ENCODE measurements at places on chromosomes 3 and 15. TPM values are rescaled to one million over a fixed set of nuclear protein-coding genes. Genes with fewer than 3 reads are reported as not detected.

DNA sequence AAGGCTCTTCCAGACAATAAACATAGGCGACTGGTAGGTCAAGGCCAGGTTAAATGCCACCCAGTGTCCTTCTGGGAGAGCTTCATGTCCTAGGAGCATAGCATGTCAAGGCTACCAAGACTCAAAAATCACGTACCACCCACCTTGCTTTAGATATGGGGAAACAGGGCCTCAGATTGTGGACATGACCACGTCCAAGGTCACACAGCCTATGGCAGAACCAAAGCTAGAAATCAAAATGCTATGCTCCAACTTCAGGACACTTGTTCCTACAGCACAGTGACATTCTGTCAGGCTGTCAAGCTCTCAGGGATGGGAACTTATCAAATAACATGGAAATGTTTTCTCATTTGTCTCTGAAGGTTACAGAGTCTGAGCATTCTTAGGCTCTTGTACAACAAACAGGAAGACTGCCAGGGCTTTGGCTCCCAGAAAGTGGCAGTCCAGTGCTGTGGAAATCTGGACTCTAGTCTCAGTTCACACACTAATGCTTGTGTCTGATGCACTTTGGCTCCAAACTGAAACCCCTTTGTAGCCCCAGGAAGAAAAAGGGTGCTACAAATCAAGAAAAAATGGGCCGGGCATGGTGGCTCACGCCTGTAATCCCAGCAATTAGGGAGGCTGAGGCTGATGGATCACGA lies 170.4 kb upstream of the LPP start:
- H3K36me3 ChIP-seq: no peaks in the 10 kb centered on the region
- DNase-seq: no peak
- H3K4me1 ChIP-seq: peaks cover 72% of the 10 kb centered on the region

GRCh38 chr3:36700537-36701248 lies 63.7 kb downstream of the DCLK3 start:
- DNase-seq: peak; percentile 54
- H3K27ac ChIP-seq: no peak overlapping the region
- H3K4me3 ChIP-seq: no peak overlapping the region
- no peaks in the 10 kb centered on the region for H3K27me3 ChIP-seq
- no peaks in the 10 kb centered on the region for H3K36me3 ChIP-seq
- no peaks in the 10 kb centered on the region for H3K4me1 ChIP-seq

DAPK2 gene
- total RNA-seq: 3.3 TPM

DNA sequence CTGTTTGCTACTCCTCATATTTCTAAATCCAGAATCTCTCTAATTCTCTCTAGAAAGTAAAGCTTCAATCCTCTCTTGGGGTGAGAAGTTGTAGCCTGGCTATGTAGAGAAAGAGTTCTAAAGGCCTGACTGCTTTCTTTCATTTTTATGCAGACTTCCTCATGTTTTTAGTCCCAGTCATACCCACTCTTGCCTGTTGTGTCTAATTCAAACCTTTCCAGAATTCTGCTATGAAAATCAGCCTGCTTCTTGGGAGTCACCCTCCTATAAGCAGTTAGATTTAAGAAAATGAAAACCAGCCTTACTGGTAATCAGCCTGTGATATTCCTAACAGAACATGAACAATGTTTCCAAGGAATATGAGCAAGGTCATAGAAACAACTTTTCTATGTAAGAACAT lies 14.8 kb upstream of the ZNF639 start:
- H3K27ac ChIP-seq: no peak overlapping the region
- no peak overlapping the region for H3K4me3 ChIP-seq
- no peaks in the 10 kb centered on the region for H3K36me3 ChIP-seq
- DNase-seq: no peak
- no peaks in the 10 kb centered on the region for H3K4me1 ChIP-seq

CTSH gene
- 7.1 TPM for total RNA-seq

TUSC7 gene
- total RNA-seq: not detected

GHSR gene
- not detected for total RNA-seq

- no peak overlapping the region for H3K4me3 ChIP-seq
- H3K27ac ChIP-seq: no peak overlapping the region
- DNase-seq: no peak
- H3K36me3 ChIP-seq: peaks cover 2% of the 10 kb centered on the region
- no peaks in the 10 kb centered on the region for H3K4me1 ChIP-seq
Observed at GRCh38 chr3:109818081-109818480, 480.7 kb upstream of the DPPA4 start.

RHOV gene
- total RNA-seq: 0.23 TPM

DNA sequence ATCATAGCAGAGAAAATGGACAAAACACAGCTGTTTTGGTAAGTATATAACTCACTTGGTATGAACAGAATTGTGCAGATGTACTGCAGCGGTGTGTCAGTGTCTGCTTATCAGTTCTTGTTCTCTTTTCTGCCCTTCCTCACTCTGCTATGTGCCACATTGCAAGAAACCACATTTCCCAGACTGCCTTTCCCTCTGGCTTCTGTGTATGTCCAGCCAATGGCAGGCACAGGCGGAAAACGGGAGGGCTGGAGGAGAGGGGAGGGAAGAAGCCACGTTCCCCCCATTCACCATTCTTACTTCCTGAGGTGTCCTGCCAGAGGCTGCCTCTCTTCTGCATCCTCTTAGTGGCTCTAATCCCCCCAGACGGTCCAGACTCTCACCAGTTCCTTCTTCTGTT lies 15.4 kb downstream of the HHLA2 start:
- no peak for DNase-seq
- H3K4me3 ChIP-seq: no peak overlapping the region

- no peaks in the 10 kb centered on the region for H3K27me3 ChIP-seq
- H3K4me1 ChIP-seq: peaks cover 77% of the 10 kb centered on the region
- H3K4me3 ChIP-seq: peak overlapping the region; percentile 52
- H3K36me3 ChIP-seq: peaks cover 12% of the 10 kb centered on the region
Observed at GRCh38 chr15:90597577-90597976, 67.9 kb downstream of the CRTC3 start.

DNA sequence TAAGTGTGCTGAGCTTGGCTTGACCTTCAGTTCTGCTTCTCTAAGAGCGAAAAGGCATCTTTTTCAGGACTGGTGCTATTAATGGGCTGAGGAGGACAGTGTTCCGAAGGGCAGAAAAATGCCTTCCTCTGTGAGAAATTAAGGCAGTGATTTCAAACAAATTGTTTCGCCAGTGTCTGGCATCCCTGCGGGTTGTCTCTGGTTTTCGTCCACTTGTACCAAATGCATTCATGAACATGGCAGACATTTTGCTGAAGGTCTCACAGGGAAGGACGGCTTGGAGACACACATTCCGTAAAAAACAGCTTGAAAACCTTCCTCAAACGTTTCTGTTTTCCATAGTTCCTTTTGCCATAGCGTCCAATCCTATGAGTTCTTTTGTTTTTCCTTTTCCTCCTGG lies 57.1 kb downstream of the CEMIP start:
- H3K36me3 ChIP-seq: no peaks in the 10 kb centered on the region
- H3K4me1 ChIP-seq: no peaks in the 10 kb centered on the region
- H3K4me3 ChIP-seq: no peak overlapping the region
- DNase-seq: no peak

SENP8 gene
- 3.2 TPM for total RNA-seq

DUOX2 gene
- 0.14 TPM for total RNA-seq

CLDN11 gene
- total RNA-seq: not detected

RLBP1 gene
- 0.53 TPM for total RNA-seq

- peaks cover 9% of the 10 kb centered on the region for H3K36me3 ChIP-seq
- no peak for DNase-seq
- H3K4me3 ChIP-seq: no peak overlapping the region
- no peak overlapping the region for H3K27ac ChIP-seq
- no peaks in the 10 kb centered on the region for H3K27me3 ChIP-seq
- H3K4me1 ChIP-seq: no peaks in the 10 kb centered on the region
Observed at GRCh38 chr3:14200276-14200675, 21.7 kb downstream of the LSM3 start.

KLHL6 gene
- 88.8 TPM for total RNA-seq

DNA sequence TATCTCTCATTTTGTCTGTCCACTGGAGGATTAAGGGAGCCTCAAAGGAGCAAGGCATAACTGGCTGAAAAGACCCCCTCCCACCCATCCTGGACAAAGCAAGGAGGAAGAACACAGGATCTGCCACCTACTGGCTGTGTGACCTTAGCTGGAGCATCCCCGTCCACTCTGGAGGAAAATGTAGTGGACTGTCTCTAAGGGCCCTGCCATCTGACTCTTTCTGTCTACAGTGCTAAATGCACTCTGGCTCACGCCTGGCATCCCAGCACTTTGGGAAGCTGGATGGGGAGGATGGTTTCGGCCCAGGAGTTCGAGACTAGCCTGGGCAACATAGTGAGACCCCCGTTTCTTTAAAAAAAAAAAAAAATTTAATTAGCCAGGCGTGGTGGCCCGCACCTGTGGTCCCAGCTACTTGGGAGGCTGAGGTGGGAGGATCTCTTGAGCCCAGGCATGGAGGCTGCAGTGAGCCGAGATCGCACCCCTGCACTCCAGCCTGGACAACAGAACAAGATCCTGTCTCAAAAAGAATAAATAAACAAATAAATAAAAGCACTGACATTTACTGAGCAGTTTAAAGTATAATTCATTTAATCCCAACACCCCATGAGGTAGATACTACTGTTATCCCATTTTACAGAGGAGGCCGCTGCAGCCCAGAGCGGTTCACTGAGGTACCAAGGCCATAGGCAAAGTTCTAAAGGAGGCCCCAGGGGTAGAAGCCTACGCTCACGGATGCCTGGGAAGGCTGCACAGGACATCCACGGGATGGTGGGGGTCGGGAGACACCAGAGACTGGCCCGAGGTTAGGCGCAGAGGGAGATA lies 1.1 kb downstream of the TBC1D2B start:
- H3K27ac ChIP-seq: peak overlapping the region; percentile 90
- H3K4me1 ChIP-seq: peaks cover 14% of the 10 kb centered on the region
- H3K27me3 ChIP-seq: no peaks in the 10 kb centered on the region
- peak overlapping the region; percentile 96 for H3K4me3 ChIP-seq
- peaks cover 8% of the 10 kb centered on the region for H3K36me3 ChIP-seq

GRCh38 chr3:79421273-79421672 lies 346.5 kb downstream of the ROBO1 start:
- no peaks in the 10 kb centered on the region for H3K36me3 ChIP-seq
- DNase-seq: no peak
- H3K27ac ChIP-seq: no peak overlapping the region
- no peak overlapping the region for H3K4me3 ChIP-seq
- H3K4me1 ChIP-seq: no peaks in the 10 kb centered on the region
- H3K27me3 ChIP-seq: no peaks in the 10 kb centered on the region

DNA sequence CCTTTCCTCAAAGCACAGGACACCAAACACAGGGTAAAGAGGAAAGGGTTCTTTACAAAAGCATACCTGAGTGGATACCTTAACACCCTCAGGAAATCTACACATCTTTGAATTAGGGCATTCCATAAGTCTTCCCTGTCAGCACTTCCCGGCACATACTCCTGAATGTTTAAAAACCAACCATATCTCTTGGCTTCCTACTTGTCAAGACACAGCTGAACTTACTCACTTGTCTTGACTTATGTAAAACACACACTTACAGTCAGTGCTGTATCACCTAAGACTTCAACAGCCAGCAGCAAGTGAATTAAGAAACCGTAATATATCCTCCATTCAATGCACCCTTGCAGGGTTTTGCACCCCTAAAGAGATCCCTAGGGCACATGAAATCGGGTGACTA lies 17.5 kb downstream of the IL1RAP start:
- H3K4me3 ChIP-seq: no peak overlapping the region
- DNase-seq: no peak
- peaks cover 19% of the 10 kb centered on the region for H3K4me1 ChIP-seq
- H3K36me3 ChIP-seq: peaks cover 2% of the 10 kb centered on the region

RTP1 gene
- not detected for total RNA-seq

DNA sequence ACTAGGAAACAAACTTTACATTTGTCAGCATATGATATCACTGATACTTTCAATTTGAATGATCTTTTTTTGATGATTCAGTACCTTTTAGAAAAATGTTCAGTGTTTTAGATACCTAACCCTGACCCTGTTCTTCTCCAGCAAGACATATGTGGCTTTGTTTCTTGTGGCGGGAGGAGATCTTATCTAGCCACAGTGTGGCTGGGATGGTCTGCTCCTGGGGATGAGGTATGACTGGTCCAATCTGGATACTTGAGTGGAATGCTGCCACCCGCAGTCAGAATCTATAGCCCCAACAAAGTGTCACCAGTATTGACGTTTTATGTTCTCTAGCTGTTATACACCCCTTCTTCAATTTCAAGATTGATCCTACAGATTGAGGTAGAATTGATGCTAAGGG lies 439.0 kb upstream of the GOLIM4 start:
- no peak overlapping the region for H3K4me3 ChIP-seq
- no peaks in the 10 kb centered on the region for H3K36me3 ChIP-seq
- no peaks in the 10 kb centered on the region for H3K27me3 ChIP-seq
- no peaks in the 10 kb centered on the region for H3K4me1 ChIP-seq
- DNase-seq: no peak

DNA sequence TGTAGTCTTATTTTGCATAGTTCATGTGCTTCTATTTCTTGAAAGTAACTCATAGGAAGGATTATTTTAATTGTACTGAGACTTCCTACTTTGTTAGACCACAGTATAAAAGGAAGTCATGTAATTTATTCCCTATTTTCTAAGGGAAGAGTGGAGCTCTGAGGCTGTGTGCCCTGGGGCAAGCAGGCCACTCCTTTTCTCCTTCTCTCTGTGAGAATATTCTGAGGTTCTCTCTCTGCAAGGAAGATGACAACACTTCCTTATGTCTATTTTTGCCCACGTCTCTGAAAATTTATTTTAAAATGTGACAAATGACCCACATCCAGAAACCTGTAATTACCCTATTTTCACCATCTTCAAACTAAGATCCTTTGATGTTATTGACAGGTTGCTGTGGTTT lies 11.0 kb downstream of the KCTD6 start:
- no peak for DNase-seq
- H3K27me3 ChIP-seq: no peaks in the 10 kb centered on the region
- H3K36me3 ChIP-seq: peaks cover 5% of the 10 kb centered on the region
- H3K27ac ChIP-seq: no peak overlapping the region

DNA sequence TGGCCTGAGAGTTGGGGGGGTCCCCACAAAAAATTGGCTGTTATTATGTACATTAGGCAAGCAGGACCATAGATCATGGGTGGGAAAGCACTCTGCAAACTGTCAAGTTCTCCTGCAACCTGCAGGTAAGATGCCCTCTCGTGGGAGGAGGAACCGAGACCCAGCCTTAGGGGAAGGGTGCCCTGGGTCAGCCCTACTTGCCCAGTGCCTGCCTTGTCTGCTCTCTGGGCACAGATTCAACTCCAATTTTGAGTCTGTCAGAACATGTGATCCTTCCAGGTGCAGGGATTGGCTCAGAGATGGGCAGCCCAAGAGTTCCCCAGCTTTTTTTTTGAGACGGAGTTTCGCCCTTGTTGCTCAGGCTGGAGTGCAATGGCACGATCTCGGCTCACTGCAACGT lies 99.2 kb downstream of the PLXNA1 start:
- no peak overlapping the region for H3K27ac ChIP-seq
- DNase-seq: no peak
- no peaks in the 10 kb centered on the region for H3K4me1 ChIP-seq
- H3K4me3 ChIP-seq: no peak overlapping the region
- no peaks in the 10 kb centered on the region for H3K36me3 ChIP-seq
- H3K27me3 ChIP-seq: no peaks in the 10 kb centered on the region

- no peak overlapping the region for H3K27ac ChIP-seq
- no peaks in the 10 kb centered on the region for H3K27me3 ChIP-seq
- no peak for DNase-seq
- H3K4me1 ChIP-seq: no peaks in the 10 kb centered on the region
- no peaks in the 10 kb centered on the region for H3K36me3 ChIP-seq
Observed at GRCh38 chr3:94615275-94616065, 552.6 kb downstream of the NSUN3 start.

SNRPA1 gene
- 141 TPM for total RNA-seq

All from activated T-cell treated with anti-CD3 and anti-CD28 coated beads, Interleukin-2, amount 50 U/mL, for 72 hours (primary cell).